ENCODE measurements at places on chromosomes 2 and 18. TPM values are rescaled to one million over a fixed set of nuclear protein-coding genes. Genes with fewer than 3 reads are reported as not detected.
A peak's percentile ranks its signal among the peaks of the same experiment; 100 is the strongest.

NAT8 gene
- total RNA-seq: not detected

COL4A3 gene
- 11.4 TPM for total RNA-seq

CCDC68 gene
- total RNA-seq: 4.4 TPM

DUSP11 gene
- 27.6 TPM for total RNA-seq

LYPD6B gene
- not detected for total RNA-seq

LCT gene
- not detected for total RNA-seq

LYPD1 gene
- total RNA-seq: 1.2 TPM

IDH1 gene
- total RNA-seq: 46.4 TPM

CIDEA gene
- total RNA-seq: 0.58 TPM

COLEC11 gene
- 1.7 TPM for total RNA-seq

GNLY gene
- total RNA-seq: 2.1 TPM

TMEM17 gene
- 1.1 TPM for total RNA-seq

ZNF521 gene
- total RNA-seq: 26.4 TPM

GRCh38 chr2:228016402-228016801, 145.0 kb downstream of the DAW1 start:
- H3K27me3 ChIP-seq: no peaks in the 10 kb centered on the region
- no peak overlapping the region for H3K27ac ChIP-seq
- DNase-seq: no peak
- H3K4me3 ChIP-seq: no peak overlapping the region
- H3K4me1 ChIP-seq: no peaks in the 10 kb centered on the region

- no peaks in the 10 kb centered on the region for H3K4me1 ChIP-seq
- DNase-seq: no peak
- H3K27ac ChIP-seq: no peak overlapping the region
- no peaks in the 10 kb centered on the region for H3K36me3 ChIP-seq
- H3K4me3 ChIP-seq: no peak overlapping the region
- no peaks in the 10 kb centered on the region for H3K27me3 ChIP-seq
These were observed 258.1 kb upstream of the RAB12 start for GRCh38 chr18:8351161-8351560.

GRCh38 chr2:235538144-235538639, 44.3 kb downstream of the AGAP1 start:
- no peak overlapping the region for H3K27ac ChIP-seq
- no peaks in the 10 kb centered on the region for H3K27me3 ChIP-seq
- no peak overlapping the region for H3K4me3 ChIP-seq
- no peak for DNase-seq
- no peaks in the 10 kb centered on the region for H3K36me3 ChIP-seq

DNA sequence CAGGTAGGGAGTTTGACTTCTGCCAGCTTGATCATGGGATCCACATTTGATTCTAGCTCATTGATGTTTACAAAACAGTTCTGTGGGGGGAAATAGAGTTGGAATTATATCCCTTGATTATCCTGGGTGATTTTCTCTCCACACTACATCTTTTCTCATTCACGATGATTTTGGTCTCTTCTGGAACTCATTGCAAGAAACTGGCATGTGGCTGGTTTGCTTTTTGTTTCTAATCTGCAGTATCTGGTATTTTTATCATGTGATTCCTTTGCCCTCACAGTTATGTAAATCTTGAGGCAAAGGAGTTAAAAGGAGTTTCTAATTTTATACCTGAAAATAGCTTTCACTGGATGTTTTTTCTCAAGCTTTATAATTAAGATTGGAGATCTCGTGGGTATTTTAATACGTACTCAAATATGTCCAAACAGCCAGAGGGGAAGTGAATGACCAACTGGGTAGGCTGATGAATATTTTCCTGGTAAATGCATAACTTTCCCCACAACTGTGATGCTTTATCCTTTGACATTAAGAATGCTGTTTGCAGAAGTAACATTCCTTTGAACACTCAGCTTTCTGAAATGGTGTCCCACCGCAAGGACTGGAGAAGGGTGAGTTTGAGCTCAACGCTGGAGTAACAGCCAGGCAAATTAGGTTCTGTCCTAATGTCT, 502.9 kb upstream of the ZEB2 start:
- H3K4me3 ChIP-seq: peak overlapping the region; percentile 48
- peak overlapping the region; percentile 8 for H3K27ac ChIP-seq
- H3K36me3 ChIP-seq: no peaks in the 10 kb centered on the region
- DNase-seq: no peak
- peaks cover 3% of the 10 kb centered on the region for H3K4me1 ChIP-seq

- no peak overlapping the region for H3K27ac ChIP-seq
- H3K4me3 ChIP-seq: peak overlapping the region; percentile 50
- H3K27me3 ChIP-seq: no peaks in the 10 kb centered on the region
- H3K4me1 ChIP-seq: no peaks in the 10 kb centered on the region
- H3K36me3 ChIP-seq: no peaks in the 10 kb centered on the region
These were observed 453 bp downstream of the KCNJ3 start for GRCh38 chr2:154698721-154699574.

GRCh38 chr2:129248198-129248597, 731.3 kb upstream of the RAB6C start:
- H3K4me3 ChIP-seq: no peak overlapping the region
- no peaks in the 10 kb centered on the region for H3K4me1 ChIP-seq
- no peak overlapping the region for H3K27ac ChIP-seq
- no peaks in the 10 kb centered on the region for H3K27me3 ChIP-seq
- DNase-seq: no peak

DNA sequence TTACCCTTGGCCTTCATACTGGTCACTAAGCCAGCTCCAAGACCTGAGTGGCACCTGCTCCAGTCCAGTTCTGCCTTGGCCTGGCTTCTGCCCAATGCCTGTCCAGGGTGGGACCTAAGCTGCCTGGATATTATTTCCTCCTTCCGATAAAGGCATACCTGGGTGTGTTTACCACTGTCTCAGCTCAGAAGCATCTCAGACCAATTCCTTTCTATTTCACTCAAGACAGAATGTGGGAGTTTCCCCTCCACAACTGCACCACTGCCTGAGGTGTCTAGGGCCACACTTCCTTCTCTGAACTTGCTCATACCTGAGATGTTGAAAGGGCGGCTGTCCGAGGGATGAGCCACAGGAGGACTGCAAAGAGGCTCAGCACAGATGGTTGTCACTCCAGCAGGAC, 18.4 kb upstream of the CAB39 start:
- no peaks in the 10 kb centered on the region for H3K4me1 ChIP-seq
- H3K27me3 ChIP-seq: no peaks in the 10 kb centered on the region
- DNase-seq: no peak
- no peak overlapping the region for H3K27ac ChIP-seq
- no peak overlapping the region for H3K4me3 ChIP-seq

DNA sequence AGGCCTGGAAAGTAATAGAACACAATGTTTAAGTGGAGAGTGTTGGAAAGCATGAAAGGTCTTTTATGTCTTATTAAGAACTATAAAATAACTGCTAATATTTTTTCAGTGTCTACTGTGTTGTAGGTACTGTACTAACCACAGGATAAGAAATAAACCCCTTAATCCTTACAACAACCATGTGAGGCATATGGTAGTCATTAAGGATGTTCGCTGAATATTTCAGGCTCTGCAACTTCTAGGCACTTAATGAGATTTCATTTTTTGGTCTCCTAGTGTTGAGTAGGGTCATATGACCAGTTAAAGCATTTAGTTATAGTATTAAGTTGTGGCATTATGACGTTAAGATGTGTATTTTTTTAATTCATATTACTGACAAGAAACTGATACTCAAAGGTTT, 346.6 kb upstream of the KCNH7 start:
- H3K27me3 ChIP-seq: no peaks in the 10 kb centered on the region
- DNase-seq: no peak
- H3K4me1 ChIP-seq: no peaks in the 10 kb centered on the region
- no peak overlapping the region for H3K4me3 ChIP-seq

DNA sequence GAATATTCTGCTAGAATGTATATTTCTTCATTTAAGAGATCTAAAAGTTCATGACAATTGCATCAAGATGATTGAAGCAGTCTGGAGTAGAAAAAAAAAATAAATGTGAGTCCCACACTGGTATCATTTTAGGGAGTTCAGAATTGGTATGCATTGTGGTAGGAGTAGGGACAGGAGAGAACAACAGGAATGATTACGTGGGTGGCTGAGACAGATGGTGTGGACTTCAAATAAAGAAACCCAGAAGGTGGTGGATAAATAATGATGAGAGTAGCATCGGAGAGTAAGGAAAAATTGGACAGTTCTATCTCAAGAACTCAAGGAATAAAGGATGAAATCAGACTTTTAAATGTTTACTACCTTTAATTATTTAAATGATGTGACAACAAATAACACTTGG, 289.6 kb downstream of the GALNT13 start:
- H3K4me1 ChIP-seq: no peaks in the 10 kb centered on the region
- no peak for DNase-seq
- H3K27me3 ChIP-seq: no peaks in the 10 kb centered on the region
- H3K27ac ChIP-seq: no peak overlapping the region

DNA sequence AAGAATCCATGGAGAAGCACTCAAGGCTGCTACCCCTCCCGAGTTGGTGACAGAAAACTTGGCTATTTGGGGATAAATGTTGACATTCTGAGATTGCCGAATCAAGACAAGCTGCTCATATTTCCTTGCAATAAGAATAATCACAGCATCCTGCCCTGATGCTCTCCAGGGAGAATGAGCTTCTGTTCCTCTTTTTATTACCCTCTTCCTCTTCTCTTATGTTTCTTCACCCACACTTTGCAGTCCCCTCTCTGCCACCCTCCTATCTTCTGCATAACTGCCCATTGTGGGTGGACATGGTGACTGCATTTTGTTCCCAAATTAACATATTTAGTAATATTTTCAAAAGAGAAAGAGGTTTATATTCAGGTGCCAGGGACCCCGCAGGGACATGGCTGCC, 11.9 kb upstream of the MSGN1 start:
- H3K36me3 ChIP-seq: no peaks in the 10 kb centered on the region
- H3K27ac ChIP-seq: no peak overlapping the region
- H3K4me3 ChIP-seq: no peak overlapping the region
- H3K4me1 ChIP-seq: no peaks in the 10 kb centered on the region

GRCh38 chr18:50548160-50548559, 11.7 kb upstream of the MAPK4 start:
- DNase-seq: no peak
- H3K4me3 ChIP-seq: no peak overlapping the region
- H3K27me3 ChIP-seq: no peaks in the 10 kb centered on the region
- H3K36me3 ChIP-seq: no peaks in the 10 kb centered on the region
- H3K4me1 ChIP-seq: no peaks in the 10 kb centered on the region

GRCh38 chr18:29596959-29597358, 1420.0 kb upstream of the CDH2 start:
- H3K36me3 ChIP-seq: no peaks in the 10 kb centered on the region
- no peak overlapping the region for H3K4me3 ChIP-seq
- no peak overlapping the region for H3K27ac ChIP-seq
- no peaks in the 10 kb centered on the region for H3K4me1 ChIP-seq
- no peaks in the 10 kb centered on the region for H3K27me3 ChIP-seq
- DNase-seq: no peak

DNA sequence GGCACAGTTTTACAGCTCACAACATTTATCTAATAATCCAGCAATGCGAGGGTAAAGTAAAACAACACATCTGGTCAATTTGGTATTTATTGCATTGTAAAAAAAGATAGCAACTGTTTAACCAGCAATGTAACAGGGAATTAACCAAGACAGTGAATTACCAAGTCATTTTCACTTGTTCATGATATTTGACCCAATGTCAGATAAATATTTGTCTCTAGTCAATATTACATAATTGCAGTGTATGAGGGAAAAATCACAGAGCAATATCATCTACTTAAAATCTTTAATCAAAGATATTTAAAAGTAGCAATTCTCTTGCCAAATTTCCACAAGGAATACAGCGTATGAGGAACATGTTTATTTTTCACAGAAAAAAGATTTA, 1265.1 kb upstream of the CHAC2 start:
- no peaks in the 10 kb centered on the region for H3K27me3 ChIP-seq
- no peak for DNase-seq
- H3K4me3 ChIP-seq: no peak overlapping the region
- no peaks in the 10 kb centered on the region for H3K4me1 ChIP-seq
- H3K36me3 ChIP-seq: no peaks in the 10 kb centered on the region
- H3K27ac ChIP-seq: no peak overlapping the region

- no peaks in the 10 kb centered on the region for H3K36me3 ChIP-seq
- no peaks in the 10 kb centered on the region for H3K27me3 ChIP-seq
- no peak for DNase-seq
- no peak overlapping the region for H3K27ac ChIP-seq
- H3K4me3 ChIP-seq: no peak overlapping the region
These were observed 258.7 kb downstream of the LRP1B start for GRCh38 chr2:141871913-141872634.

GRCh38 chr18:61173554-61173953, 159.7 kb upstream of the CDH20 start:
- H3K4me1 ChIP-seq: no peaks in the 10 kb centered on the region
- H3K27ac ChIP-seq: no peak overlapping the region
- DNase-seq: no peak
- no peaks in the 10 kb centered on the region for H3K27me3 ChIP-seq

GRCh38 chr2:121248766-121249343, 36.1 kb downstream of the TFCP2L1 start:
- H3K36me3 ChIP-seq: no peaks in the 10 kb centered on the region
- no peaks in the 10 kb centered on the region for H3K4me1 ChIP-seq
- no peak overlapping the region for H3K4me3 ChIP-seq

- H3K36me3 ChIP-seq: no peaks in the 10 kb centered on the region
- H3K27ac ChIP-seq: no peak overlapping the region
- no peaks in the 10 kb centered on the region for H3K27me3 ChIP-seq
- no peak for DNase-seq
- no peak overlapping the region for H3K4me3 ChIP-seq
These were observed 83.9 kb downstream of the CERS6 start for GRCh38 chr2:168539945-168540344.

DNA sequence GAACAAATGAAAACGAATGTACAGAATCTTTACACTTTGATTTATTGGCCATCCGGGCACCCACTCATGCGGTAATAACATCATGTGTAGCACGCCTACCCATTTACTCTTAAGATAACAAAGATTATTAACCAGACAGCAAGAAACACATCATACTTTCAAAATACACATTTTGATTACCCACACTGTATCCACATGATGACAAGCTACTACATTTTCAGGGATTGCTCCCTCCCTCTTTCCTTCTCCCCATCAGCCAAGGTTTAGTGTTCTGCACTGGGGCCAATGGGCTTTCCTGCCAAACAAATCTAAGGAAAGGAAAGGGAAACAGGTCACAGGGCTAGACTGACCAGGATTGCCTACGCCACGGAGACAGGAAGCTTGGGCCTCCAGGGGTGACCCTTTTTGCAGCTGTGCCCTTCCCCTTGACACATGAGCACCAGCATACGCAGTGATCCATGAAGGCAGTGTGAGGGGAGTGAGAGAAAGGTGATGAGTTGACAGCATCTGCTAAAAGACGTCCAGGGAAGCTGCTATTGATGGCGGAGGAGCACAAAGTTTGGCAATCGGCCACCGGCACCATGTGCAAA, 76.5 kb downstream of the ZNF521 start:
- no peak for DNase-seq
- H3K27ac ChIP-seq: no peak overlapping the region
- no peaks in the 10 kb centered on the region for H3K4me1 ChIP-seq
- no peaks in the 10 kb centered on the region for H3K27me3 ChIP-seq
- H3K4me3 ChIP-seq: no peak overlapping the region

GRCh38 chr2:154694881-154695280, 3.6 kb upstream of the KCNJ3 start:
- no peak overlapping the region for H3K27ac ChIP-seq
- H3K36me3 ChIP-seq: no peaks in the 10 kb centered on the region
- H3K4me1 ChIP-seq: no peaks in the 10 kb centered on the region
- no peak for DNase-seq
- H3K27me3 ChIP-seq: no peaks in the 10 kb centered on the region

GRCh38 chr2:206937555-206937954, 1.8 kb upstream of the CPO start:
- no peaks in the 10 kb centered on the region for H3K36me3 ChIP-seq
- no peaks in the 10 kb centered on the region for H3K27me3 ChIP-seq
- H3K4me3 ChIP-seq: no peak overlapping the region
- no peak for DNase-seq
- no peaks in the 10 kb centered on the region for H3K4me1 ChIP-seq

Data from aorta (tissue), 5 donors.